Osteocyte (in vitro differentiated cells): ENCODE measurements at places on chromosomes 3 and 15. TPM values are rescaled to one million over a fixed set of nuclear protein-coding genes. Genes with fewer than 3 reads are reported as not detected.
A peak's percentile ranks its signal among the peaks of the same experiment; 100 is the strongest.

Gene CCRL2
- total RNA-seq, result not detected in 2 replicates

Gene PPP1R14D
- total RNA-seq, result not detected in 2 replicates

Gene GPR27
- total RNA-seq, result 0.63 and 0.94 TPM in 2 replicates

Gene C3orf20
- not detected in 2 replicates for total RNA-seq

Gene A4GNT
- not detected in 2 replicates for total RNA-seq

Gene DGKG
- total RNA-seq, result 0.18 TPM in 1 of 2 replicates, not detected in the other

Gene AGTR1
- 2.0 and 2.1 TPM in 2 replicates for total RNA-seq

Gene CFAP92
- 0.18 TPM in 1 of 2 replicates, not detected in the other for total RNA-seq

Gene COL6A6
- total RNA-seq, result not detected in 2 replicates

Gene C3orf80
- total RNA-seq, result not detected in 2 replicates

Gene MYO5C
- 2.7 and 4.0 TPM in 2 replicates for total RNA-seq

Gene PARP15
- total RNA-seq, result 0.08 TPM in 1 of 2 replicates, not detected in the other

Gene SERPINI1
- total RNA-seq, result 0.35 and 1.3 TPM in 2 replicates

Gene SLC28A2
- total RNA-seq, result not detected in 2 replicates

DNA sequence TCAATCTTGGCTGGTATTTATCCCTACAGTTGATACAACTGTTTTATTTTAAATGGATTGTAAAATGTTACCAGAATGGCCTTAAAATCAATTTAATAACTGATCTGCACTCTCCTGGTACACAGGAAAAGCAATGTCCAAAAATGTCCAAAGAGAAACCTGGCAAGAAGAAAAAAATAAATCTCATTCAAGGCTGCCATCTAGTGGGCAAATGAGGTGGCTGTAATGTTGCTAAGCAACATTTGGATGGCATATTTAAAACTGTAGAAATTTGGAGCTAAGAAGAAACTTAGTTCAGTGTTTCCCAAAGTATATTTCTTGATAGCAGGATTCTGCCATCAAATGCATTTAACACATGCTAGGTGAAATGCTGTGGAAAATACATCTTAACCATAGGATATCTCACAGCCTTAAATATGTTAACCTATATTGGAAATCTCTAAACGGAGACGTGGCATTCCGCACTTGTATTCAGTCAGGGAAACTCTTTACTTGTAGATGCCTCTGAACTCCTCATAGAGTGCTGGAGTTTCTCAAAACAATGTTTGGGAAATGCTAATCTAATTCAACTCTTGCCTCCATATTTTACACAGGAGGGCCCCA is 216.8 kb downstream of the ERC2 start:
- no peak for DNase-seq

DNA sequence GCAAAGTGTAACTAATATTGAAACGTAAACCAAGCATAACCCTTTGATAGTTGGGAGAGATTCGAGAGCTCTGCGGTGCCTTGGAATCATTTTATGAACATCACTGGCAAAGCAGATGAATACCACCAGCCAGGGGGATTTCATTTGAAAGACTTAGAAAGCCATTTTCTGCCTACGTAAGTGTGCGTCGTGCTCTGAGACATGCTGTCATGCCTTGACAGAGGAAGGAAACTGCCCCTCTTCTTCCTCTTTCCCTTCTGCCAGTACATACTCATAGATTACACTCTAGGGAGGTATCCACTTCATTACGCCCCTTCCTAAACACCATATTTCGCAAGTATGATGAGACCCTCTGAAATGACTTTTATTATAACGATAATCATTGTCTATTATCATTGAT is 3.3 kb upstream of the MTHFS start:
- no peak for DNase-seq

DNA sequence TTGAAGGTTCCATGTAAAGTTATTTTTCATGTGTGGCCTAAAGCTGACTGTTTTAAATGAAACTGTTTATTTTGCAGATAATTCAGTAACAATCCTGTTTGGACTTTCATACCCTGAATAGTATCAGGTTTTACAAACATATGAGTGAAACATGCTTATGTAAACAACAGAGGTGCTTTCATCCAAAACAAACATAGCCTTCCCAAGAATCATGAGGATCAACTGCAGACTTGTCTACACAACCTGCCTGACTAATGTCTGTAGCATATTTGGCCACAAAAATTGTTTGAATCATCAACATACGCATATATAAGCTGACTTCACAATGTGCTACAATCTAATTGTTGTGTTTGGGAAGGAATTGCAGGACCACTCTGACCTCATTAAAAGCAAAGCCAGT is 190.4 kb downstream of the DIPK2A start:
- DNase-seq, result no peak

DNA sequence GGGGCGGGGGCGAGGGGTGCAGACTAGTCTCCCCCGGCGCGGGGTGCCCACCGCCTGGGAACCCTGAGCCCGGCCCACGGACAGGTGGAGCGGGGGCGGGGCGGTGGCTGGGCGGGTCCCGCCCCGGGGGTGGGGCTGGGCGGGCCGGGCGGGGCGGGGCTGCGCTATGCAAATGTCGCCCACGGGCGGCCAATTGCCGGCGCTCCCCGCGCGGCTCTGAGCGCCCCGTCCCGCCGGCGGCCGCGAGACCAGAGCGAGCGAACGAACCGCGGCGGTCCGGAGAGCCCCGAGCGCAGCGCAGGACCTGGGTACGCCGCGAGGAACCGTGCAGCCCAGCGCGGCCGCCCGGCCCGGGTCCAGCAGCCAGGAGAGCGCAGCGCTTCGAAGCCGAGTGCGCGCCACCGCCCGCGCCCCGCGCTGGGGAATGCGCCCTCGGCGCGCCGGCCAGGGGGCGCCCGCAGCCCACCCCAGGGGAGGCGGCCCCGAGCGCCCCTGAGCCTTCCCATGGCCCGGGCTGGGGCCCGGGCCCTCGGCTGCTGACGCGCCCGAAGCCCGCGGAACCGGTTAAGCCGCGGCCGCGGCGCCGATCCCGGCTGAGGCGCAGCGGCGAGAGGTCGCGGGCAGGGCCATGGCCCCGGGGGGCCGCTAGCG is at the start of gene SEMA3F:
TSS of gene SEMA3F (plus strand) at position 485 of the 651 bp plus-strand sequence. CDS start 4,299 bp downstream, outside the sequence.
- DNase-seq, result no peak

DNA sequence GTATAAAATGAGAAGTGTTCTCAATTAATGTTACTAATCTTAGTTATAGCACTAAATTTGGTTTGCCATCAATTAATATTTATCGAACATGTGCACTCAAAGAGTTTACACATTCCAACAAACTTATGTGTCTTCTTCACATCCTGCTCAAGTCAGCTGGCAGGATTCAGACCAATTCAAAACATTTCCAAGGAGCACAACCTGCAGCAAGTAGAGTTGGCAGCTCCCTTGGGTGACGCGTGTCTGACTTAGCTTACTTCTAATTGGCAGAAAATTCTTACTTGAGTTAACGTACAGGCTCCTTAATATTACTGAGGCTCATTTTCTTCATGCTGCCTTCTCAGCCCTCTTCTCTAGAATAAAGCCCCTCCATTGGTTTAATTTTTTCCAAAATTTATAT is 110.4 kb upstream of the PFN2 start:
- no peak for DNase-seq

GRCh38 chr3:10758304-10759037 is 57.6 kb upstream of the SLC6A11 start:
- DNase-seq, result no peak

DNA sequence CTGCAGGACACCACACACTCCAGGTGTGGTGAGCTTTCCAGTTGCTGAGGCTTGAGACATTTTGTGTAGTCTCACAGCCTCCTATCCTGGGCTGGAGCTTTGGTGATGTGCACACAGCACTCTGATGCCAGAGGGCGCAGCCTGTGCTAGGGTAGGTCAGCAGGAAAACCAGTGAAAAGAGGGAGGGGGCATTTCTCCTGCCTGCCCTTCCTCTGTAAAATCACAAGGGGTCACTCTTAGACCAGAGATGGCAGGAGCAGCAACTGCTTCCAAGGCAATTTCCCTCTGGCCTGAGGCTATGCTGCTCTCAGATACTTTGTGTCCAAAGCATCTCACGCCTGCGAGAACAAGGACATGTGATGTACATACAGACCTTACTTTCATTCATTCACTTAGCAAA is 16.5 kb upstream of the MUSTN1 start:
- no peak for DNase-seq

- DNase-seq, result peak; percentile 84
These were observed 64.3 kb downstream of the DUT start for GRCh38 chr15:48395521-48396011.

DNA sequence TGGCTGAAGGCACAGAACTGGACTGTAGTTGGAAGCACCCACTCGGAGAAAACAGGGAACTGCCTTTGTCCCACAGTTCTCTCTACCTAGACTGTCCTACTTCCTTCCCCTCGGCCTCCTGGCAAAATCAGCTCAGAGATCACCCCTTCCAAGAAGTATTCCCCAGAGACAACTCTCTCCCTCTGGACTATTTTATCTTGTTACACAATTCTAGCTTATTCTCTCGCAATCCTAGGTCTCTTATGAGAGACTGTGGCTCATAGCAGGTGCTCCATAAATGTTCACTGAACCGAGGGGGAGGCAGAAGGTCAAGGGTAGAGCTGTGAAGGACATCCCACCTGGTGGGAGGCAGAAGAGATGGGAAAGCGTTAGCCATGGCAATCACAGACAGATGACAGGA is 10.6 kb downstream of the HEG1 start:
- no peak for DNase-seq

GRCh38 chr15:39851500-39852092 is 68.5 kb downstream of the GPR176 start:
- DNase-seq, result no peak

DNA sequence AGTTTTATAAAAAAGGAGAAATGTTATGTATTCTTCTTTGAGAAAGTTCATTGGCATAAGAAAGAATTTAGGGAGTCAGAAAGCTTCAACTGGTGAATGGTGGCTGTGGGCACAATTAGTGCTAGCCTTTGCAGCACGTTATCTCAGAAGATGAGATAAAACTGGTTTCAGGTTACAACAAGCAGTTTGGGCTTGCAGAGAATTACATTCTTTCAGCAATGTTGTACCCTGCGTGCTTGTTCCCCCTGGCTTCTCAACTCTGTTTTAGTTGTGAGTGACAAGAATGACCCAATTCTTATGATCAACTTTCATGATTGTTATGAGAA is 31.6 kb upstream of the ACP3 start:
- DNase-seq, result no peak

DNA sequence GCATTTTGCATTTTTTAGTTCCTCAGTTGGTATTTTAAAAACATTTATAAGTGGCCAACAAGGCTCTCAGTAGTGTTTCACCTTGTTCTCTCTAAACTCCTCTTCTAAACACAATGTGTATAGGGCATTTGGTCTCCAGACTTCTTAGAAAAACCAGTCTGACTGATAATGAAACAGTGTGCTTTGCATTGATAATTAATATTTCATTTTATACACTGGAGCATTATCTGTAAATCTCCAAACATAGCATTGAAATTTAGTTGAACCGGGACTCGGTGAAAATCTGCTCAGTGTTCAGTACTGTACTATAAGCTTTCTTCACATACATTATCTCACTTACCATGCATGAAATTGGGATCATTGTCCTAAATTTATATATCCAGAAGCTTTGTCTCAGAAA is 53.6 kb downstream of the SETD5 start:
- no peak for DNase-seq

DNA sequence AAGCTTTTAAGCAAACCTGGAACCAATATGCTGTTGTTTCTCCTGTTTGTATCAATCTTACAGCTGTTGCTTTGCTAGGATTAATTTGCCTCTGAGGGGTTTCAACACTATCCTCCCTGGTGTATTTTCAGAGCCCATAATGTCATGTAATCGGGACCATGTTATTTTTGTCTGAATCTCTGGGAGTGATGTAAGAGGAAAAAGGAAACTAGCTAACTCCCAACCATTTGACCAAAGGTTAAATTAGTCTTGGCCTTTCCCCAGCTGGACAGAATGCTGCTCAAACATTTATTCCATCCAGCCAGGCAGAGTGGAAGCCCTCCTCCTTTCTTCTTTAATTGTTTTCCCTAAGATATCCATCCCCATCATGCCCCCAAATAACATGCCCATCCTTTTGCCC is 142.2 kb downstream of the ALDH1A2 start:
- DNase-seq, result no peak

DNA sequence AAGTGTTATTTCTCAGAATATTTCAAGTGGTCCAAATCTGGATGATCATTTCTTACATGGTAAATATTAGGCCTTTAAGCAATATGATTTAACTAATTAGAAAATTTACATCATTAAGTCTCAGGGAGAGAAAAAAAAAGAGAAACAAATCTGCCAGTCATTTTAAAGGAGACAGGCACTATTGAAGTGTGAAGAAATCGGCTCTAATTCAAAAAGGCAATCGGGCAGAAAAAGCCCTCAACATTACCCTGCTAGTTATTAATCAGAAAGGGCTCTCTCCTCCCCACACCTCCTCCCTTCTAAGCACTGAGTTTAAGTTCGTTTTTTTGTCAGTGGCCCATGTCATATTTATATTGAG is 215.9 kb downstream of the MEIS2 start:
- DNase-seq, result no peak

GRCh38 chr3:134364061-134364935 is 9.9 kb downstream of the AMOTL2 start:
- DNase-seq, result peak; percentile 97

- no peak for DNase-seq
These were observed 82.0 kb upstream of the SOX2 start for GRCh38 chr3:181629711-181630110.

DNA sequence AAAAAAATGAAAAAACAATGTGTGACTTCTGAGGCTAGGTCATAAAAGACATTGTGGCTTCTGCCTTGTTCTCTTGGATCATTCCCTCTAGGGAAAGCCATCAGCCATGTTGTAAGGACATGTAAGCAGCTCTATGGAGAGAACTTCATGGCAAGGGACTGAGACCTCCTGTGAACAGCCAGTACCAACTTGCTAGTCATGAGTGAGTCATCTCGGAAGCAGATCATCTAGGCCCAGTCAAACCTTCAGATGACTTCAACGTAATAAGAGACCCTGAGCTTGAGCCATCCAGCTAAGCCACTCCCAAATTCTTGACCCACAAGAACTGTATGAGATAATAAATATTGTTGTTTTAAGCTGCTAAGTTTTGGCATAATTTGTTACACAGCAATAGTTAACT is 4.9 kb downstream of the MON1A start:
- no peak for DNase-seq

GRCh38 chr3:155871746-155872158 is 1.3 kb downstream of the GMPS start:
- no peak for DNase-seq

GRCh38 chr3:117705011-117705410 is 995.4 kb downstream of the TUSC7 start:
- no peak for DNase-seq

- DNase-seq, result no peak
These were observed 125.6 kb downstream of the CD47 start for GRCh38 chr3:107965136-107965655.
